ENCODE measurements at places on chromosomes 7 and 10. TPM values are rescaled to one million over a fixed set of nuclear protein-coding genes. Genes with fewer than 3 reads are reported as not detected.

The CALML5 gene
- not detected for total RNA-seq

The AMZ1 gene
- 9.6 TPM for total RNA-seq

The TWIST1 gene
- 26.5 TPM for total RNA-seq

The DDX50 gene
- 37.9 TPM for total RNA-seq

The SH2D4B gene
- total RNA-seq, result not detected

The PYROXD2 gene
- 9.4 TPM for total RNA-seq

The RAB18 gene
- 178 TPM for total RNA-seq

The TYSND1 gene
- 9.4 TPM for total RNA-seq

The WNT8B gene
- total RNA-seq, result not detected

The TFPI2 gene
- total RNA-seq, result 6.0 TPM

The GARS1 gene
- total RNA-seq, result 583 TPM

The MOGAT3 gene
- total RNA-seq, result not detected

The NOS3 gene
- not detected for total RNA-seq

The MLXIPL gene
- not detected for total RNA-seq

The SYT15 gene
- 14.5 TPM for total RNA-seq

The LLCFC1 gene
- not detected for total RNA-seq

The CREB3L2 gene
- total RNA-seq, result 294 TPM

The OR2F2 gene
- total RNA-seq, result not detected

The ESYT2 gene
- 108 TPM for total RNA-seq

The ASIC3 gene
- 2.2 TPM for total RNA-seq

The BMS1 gene
- total RNA-seq, result 14.1 TPM

The CDK14 gene
- 61.4 TPM for total RNA-seq

The ZMIZ1 gene
- 46.2 TPM for total RNA-seq

The AKR1D1 gene
- total RNA-seq, result not detected

The CCL24 gene
- total RNA-seq, result not detected

The GJD4 gene
- total RNA-seq, result not detected

The PTPRZ1 gene
- 2.0 TPM for total RNA-seq

The AKR1E2 gene
- 4.9 TPM for total RNA-seq

The COL1A2 gene
- 12,302 TPM for total RNA-seq

The SLC26A3 gene
- not detected for total RNA-seq

Data from chondrocyte (in vitro differentiated cells).